NCI-H526 (cell line): ENCODE measurements at places on chromosomes 2 and 18.
A peak's percentile ranks its signal among the peaks of the same experiment; 100 is the strongest.

GRCh38 chr2:48018480-48018879, 112.2 kb upstream of the FBXO11 start:
- no peak for DNase-seq

GRCh38 chr18:70288851-70289328, at the start of gene SOCS6:
Gene SOCS6, plus strand, starts transcription at chr18:70289045. Its CDS starts 35,624 bp downstream, at chr18:70324669.
- peak; percentile 15 for DNase-seq

DNA sequence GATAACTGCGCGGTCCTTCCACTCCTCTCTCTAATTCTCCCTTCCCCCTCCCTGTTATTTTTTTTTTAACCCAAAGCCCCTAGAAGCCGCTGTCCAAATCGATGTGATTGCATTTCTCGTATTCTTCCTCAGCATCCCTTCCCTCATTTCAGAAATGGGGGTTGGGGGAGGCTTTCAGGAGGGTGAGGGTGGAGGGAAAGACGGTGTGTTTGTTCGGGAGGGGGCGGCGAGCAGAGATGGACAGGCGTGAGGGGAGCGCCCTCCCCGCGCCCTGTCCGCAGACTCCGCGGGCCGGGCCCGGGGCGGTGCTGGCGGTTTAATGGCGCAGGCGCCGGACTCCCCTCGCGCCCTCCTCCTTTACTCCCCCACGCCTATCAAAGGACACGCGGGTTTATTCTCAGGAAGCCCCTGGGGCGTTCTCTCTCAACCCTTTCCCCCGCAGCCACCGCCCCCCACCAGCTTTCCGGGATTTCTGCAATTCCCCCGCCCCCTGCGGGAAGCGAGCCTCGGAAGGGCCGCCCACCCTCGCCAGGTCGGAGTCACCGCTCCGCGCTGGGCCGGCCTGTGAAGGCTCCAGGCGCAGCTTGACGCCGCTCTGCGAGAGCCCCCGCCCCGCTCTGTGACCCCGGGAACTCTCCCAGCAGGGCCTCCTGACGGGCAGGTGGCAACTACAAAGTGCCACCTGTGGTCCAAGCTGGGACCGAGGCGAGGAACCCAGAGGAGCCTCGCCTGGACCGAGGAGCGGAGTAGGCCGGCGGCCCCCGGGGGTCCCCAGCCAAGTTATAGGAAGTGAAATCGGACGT, 981 bp downstream of the ST8SIA3 start:
- DNase-seq = peak; percentile 76

GRCh38 chr18:58993260-58993659, 128.6 kb downstream of the ZNF532 start:
- DNase-seq = no peak

GRCh38 chr2:1766425-1766824, 22.1 kb upstream of the PXDN start:
- no peak for DNase-seq

GRCh38 chr2:88903749-88904353, 212.4 kb downstream of the RPIA start:
- peak; percentile 86 for DNase-seq

- no peak for DNase-seq
Measured at GRCh38 chr2:96715658-96716057, 24.2 kb downstream of the LMAN2L start.

DNA sequence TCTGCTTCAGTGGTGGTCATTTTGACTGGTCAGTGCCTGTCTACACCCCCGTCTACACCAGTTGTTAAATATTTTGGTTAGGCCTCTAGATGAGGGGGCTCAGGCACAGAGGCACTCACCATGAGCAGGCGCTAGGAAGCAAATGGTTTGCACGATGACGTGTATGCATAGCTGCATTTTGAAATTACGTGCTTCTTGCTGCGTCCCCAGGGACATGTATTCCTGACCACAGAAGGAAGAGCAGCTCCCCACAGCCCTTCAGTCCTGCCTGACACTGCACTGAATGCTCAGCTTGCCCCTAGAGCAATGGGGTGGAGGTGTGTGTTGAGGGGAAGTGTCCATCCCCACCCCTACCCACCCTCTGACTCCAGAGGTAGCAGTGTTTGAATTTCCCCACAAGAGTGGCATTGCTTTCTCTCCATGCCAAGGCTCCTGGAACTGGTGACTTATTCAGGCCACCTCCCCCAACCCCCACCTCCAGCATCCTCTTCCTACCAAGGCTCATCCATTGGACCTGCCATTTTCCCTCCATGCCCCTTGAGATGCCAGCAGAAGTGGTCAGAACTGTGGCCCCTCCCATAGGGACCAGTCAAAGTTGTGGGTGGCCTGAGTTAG, 11.4 kb upstream of the ZAP70 start:
- no peak for DNase-seq

DNA sequence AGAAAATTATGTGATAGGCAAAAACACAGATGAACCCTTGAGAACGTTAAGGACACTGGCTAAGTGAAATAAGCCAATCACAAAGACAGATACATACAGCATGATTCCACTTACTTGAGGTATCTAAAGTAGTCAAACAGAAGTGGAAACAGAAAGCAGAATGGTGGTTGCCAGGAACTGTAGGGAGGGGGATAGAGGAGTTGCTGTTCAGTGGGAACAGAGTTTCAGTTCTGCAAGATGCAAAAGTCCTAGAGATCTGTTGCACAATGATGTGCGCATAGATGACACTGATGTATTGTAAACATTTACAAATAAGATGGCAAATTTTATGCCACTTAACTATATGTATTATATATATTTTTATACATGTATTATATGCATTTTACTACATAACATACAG, 59.7 kb downstream of the POLE4 start:
- DNase-seq = no peak

DNA sequence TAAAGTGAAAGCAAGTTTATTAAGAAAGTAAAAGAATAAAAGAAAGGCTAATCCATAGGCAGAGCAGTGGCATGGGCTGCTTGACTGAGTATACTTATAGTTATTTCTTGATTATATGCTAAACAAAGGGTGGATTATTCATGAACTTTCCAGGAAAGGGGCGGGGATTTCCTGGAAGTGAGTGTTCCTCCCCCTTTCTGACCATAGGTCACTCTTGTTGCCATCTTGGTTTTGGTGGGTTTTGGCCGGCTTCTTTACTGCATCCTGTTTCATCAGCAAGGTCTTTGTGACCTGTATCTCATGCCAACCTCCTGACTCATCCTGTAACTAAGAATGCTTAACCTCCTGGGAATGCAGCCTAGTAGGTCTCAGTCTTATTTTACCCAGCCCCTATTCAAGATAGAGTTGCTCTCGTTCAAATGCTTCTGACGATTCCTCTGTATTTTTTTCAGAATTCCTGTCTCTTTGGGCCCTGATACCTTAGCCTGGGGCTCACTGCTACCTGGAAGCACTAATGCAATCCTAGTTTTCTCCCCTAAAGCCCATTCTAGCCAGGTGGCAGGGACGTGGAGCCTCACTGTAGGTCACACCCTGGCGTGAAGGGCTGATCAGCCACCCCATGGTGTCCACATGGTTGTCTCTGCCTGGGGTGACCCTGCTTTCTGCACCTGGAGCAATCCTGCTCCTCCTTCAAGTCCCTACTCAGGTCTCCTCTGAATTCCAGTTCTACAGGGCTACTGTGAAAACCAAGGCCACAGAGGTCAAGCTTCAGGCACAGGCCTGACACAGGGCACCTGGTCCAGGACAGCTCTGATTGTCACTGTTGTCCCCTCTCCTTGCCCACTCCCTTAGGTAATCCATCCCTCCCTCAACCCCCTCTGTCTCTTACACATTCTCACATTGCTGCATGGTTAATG, 6.0 kb upstream of the SLC35F6 start:
- DNase-seq = no peak

GRCh38 chr2:126911111-126911796, 12.6 kb downstream of the TEX51 start:
- DNase-seq = no peak

DNA sequence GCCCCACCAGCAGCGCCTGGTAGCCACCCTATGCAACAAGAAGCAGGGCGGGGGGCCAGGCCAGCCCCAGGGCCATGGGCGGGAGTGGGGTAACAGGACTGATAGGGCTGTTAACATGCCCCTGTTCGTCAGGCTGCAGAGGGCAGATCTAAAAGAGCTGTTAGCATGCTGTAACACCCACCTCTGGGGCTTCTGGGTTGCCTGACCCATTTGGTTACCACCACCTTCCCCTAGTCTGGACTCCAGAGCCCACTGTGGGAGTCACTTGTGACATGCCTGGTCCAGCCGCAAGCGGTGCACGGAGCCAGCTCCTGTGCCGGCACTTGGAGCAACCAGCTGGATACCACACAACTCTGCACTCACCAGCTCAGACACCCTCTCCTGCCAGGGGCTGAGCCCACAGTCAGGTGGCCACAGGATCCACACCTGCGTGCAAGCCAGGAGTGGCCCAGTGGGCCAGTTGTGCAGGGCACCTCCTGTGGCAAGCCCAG, 2.1 kb downstream of the METTL8 start:
- no peak for DNase-seq

DNA sequence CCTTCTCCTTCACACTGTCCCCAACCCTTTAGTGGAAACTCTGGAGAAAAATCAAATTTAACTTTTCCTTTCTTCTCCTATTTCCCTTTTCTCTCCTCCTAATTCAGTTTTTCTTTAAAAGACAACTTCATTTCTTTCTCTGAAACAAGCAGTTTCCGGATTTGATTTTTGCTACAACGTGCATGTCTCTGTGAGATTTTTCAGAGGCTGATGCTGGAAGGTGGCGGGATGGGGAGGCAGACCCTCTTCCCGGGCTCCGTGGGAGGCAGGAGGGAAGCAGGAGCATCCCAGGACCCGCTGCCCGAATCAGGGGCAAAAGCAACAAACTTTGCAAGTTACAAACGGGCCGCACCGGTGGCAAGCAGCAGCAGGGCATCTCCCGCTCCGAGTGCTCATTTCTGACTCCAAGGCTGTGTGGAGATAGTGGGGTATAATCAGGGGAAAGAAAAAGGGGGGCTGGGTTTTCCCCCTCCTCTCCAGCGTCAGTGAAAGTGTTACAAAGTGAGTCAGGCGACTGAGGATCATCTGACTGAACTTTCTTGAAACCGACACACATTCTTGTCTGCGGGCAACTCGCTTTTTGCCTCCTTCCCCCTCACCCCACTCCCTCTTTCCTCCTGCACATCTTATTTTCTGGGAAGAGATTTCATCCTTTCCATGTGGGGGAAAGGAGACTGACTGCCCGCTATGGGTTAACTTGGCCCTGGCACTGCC, 6.4 kb downstream of the ZEB2 start:
- DNase-seq = no peak

DNA sequence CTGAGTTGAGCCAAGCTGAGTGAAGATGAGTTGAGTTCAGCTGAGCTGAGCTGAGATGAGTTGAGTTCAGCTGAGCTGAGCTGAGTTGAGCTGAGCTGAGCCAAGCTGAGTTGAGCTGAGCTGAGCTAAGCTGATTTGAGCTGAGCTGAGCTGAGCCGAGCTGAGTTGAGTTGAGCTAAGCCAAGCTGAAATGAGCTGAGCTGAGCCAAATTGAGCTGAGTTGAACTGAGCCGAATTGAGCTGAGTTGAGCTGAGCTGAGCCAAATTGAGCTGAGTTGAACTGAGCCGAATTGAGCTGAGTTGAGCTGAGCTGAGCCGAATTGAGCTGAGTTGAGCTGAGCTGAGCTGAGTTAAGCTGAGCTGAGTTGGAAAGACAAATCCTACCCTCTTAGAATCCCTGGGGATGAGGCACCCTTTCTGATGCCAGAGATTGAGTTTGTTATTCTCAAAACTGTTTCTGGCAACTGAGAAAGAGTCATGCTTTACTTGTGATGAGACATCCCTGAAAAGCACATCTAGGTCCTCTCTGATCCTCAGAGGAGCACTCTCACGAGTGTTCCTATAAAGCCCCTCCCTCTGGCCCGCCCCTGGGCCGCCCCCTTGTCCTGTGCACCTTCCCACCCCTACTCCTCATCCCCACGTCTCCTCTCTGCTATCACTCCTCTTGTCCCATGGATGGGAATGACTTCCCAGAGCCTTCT, 116.5 kb downstream of the MCFD2 start:
- no peak for DNase-seq

DNA sequence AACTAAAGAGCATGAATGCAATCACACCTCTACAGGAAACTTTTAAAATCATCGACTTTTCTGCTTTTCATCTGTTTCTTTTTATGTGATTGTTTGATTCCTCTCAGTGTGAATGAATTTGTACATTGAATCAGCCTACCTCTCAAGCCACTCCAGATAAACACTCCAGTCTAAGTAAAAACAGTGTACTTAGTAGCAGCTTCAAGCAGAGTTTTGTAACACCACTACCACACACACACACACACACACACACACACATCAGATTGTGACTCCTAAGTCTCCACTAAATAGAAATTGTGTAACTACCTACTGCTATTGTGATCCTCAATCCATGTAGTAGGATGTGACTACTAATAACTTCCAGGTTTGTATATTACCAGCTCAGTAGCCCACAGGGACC, 65.3 kb upstream of the EPB41L5 start:
- DNase-seq = no peak

DNA sequence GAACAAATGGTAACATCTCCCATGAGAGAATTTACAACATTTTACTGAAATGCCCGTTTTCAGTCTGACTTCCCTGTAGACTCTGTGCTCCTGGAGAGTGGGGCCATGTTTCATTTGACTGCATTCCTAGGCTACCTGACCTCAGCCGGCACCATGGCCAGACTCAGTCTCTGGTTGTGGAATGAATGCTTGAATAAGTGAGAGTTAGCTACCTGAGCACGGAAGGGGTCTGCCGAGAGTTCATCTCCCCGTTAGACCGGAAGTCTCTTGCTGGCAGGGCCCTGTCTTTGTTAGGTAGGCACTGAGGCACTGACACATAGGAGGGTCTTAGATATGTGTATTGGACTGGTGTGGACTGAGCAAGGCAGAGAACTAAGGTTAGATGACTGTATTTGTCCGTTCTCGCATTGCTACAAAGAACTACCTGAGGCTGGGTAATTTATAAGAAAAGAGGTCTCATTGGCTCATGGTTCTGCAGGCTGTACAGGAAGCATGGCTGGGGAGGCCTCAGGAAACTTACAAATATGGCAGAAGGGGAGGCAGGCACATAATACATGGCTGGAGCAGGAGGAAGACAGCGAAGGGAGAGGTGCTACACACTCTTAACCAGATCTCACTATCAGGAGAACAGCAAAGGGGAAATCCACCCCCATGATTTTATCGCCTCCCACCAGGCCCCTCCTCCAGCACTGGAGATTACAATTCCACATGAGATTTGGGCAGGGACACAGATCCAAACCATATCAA, 271.2 kb downstream of the GLI2 start:
- DNase-seq = no peak

- DNase-seq = no peak
Measured at GRCh38 chr2:33375054-33375453, 101.4 kb upstream of the RASGRP3 start.

- no peak for DNase-seq
Measured at GRCh38 chr2:197170208-197170607, 140.4 kb downstream of the ANKRD44 start.

- no peak for DNase-seq
Measured at GRCh38 chr2:226118471-226119429, 680.9 kb downstream of the IRS1 start.

- DNase-seq = no peak
Measured at GRCh38 chr2:146041274-146041910, 1521.5 kb upstream of the ZEB2 start.
